ENCODE measurements at places on chromosomes 3 and 15.

- no peak for DNase-seq
Measured at GRCh38 chr3:100629421-100630127, 20.2 kb downstream of the ADGRG7 start.

- no peak for DNase-seq
Measured at GRCh38 chr3:96213393-96213792, 601.0 kb upstream of the EPHA6 start.

GRCh38 chr3:194890091-194890490, 204.4 kb downstream of the FAM43A start:
- DNase-seq, result no peak

DNA sequence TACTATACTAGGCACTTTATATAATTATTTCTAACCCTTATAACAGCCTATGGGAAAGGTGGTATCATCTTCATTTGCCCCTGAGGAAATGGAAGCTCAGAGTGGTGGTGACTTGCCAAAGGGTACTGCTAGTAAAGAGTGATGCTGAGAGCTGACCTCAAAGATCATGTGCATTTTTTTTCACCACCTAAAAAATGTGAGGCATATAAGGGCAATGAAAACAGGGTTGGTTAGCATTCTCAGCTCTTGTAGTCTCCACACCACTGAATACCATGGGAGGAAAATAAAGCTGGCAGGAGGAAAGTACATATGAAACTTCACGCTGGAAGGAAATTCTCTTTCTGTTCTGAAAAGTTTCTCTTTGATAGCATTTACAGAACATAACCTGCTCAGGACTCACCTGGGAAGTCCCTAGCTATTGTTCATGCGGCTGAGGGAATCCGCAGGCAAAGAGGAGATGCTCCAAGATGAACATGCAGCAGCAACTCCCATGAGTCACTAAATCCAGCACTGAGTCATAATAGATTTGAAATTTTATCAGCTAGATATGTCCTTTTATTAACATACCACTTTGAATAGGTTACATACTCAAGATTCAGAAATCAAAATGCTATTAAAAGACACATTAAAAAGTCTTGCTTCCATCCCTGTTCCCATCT, 17.3 kb downstream of the FAIM start:
- DNase-seq, result no peak

GRCh38 chr3:184742676-184743135, 30.8 kb upstream of the MAGEF1 start:
- no peak for DNase-seq

DNA sequence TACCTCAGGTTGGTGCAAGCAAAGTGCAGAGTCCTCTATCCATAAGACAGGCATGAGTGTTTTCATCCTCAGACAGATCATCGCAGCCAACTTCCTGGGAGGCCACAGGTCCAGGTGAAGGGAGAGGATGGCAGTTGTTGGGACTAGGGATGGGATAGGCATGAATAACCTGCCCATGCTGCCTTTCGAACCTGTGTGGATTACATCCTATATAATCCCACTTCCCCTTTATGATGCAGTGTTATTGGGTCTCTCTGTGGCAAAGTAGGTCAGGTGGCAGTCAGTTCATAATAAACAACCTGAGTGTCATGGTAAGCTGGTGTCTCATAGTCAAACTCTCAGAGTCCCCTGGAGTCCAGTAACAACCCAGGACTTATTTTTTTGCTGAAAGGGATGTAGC, 40.4 kb downstream of the CCR3 start:
- no peak for DNase-seq

DNA sequence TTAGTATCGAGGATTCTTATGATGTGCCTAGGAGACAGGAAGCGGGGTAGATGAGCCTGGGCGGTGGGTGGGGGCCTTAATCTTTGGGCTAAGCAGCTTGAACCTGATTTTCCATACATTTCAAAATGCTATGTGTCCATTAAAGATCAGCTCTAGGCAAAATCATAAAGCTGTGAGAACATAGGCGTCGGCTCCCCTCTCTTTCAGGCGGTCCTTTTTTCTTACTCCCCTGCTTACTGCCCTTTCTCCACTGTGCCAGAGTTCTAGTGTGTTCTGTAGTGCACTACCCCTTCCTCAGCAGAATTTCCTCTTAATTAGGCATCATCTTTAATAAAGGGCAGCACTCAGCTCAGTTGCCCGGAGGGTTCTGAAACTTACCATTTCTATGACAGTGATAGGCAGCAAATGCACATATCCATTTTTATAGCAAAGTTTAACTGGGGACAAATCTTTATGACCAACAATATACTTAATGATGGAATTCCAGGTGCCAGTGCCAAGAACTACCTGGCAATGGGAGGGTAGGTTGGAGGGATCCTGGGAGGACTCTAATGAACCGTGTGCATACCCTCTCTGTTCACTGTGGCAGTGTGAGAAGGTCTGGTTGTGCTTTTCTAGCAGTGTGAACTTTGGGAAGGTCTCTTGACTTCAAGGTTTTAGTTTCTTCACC, 404.5 kb upstream of the TPM1 start:
- DNase-seq, result no peak

DNA sequence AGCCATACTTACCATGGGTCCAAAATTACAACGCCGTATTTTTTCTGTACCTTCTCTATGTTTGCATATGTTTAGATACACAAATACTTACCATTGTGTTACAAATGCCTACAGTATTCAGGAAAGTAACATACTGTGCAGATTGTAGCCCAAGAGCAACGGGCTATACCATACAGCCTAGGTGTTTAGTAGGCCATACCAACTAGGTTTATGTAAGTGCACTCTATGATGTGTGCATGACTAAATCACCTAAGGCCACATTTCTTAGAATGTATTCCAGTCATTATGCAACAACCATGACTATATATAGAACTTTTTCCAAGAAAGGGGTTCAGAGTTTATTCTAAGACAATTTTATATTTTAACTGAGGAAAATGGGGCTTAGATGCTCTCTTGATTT, 411.7 kb downstream of the MAGI1 start:
- no peak for DNase-seq

- DNase-seq, result no peak
Measured at GRCh38 chr3:107263269-107264021, 113.8 kb upstream of the CCDC54 start.

GRCh38 chr3:40477666-40478065, 744 bp downstream of the ZNF619 start:
- DNase-seq, result no peak

GRCh38 chr3:151214459-151214858, 11.4 kb upstream of the GPR171 start:
- DNase-seq, result no peak

DNA sequence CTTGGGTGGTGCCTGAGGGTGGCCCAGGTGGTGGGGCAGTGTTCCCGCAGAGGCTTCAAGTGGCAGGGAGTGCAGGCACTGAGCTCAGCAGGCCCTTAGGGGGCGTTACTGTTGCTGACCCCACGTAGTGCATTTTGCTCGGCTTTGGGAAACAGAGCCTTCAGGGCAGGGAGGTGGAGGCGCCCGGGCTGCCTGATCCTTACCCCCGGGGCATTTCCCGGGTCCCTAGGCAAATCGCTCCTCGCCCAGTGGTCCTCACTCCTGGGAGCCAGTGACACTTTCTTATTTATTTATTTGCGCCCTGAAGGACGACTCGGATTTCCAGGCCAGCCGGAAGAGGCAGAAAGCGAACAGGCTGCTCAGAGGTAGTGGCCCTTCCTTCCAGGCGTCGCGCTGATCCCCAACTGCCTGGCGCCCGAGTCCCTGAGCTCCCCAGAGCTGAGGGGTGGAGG, 10.1 kb upstream of the FOXB1 start:
- no peak for DNase-seq

- no peak for DNase-seq
Measured at GRCh38 chr3:174710612-174711011, 148.5 kb upstream of the NAALADL2 start.

- DNase-seq, result no peak
Measured at GRCh38 chr15:99434506-99435112, 131.2 kb upstream of the MEF2A start.

DNA sequence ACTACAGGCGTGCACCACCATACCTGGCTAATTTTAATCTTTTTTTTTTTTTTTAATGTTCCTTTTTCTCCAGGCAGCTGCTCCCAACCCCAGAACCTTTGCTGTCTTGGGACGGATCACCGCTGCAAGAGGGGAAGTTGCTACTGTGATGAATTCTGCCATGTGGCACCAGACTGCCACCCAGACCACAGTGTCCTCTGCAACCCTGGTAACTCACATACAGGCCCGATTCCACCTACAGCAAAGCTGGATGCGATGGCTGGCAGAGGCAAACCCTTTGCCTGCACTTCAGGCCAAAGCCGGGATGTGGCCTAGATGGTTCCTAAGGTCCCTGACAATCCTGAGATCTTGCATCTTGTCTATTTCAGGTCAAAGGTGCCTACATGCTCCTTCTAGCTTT, 12.7 kb upstream of the MUC20 start:
- DNase-seq, result no peak

DNA sequence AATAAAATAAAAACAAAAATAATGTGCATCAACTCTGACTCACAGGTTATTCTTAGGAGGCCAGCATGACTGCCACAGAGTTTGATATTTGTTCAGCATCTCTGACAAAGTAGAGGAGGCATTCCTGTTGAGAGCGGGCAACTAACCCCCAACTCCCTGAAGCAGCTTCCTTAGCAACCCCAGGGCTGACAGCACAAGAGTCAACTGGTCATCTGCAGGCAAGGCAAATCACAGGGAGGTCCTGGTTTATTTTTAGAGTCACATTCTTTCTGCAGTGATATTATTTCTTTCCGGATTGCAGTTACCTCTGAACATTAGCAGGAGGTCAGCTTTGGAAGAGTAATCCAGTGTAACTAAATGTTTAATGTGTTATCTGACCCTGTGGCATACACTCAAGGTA, 273.0 kb downstream of the PLCL2 start:
- no peak for DNase-seq

DNA sequence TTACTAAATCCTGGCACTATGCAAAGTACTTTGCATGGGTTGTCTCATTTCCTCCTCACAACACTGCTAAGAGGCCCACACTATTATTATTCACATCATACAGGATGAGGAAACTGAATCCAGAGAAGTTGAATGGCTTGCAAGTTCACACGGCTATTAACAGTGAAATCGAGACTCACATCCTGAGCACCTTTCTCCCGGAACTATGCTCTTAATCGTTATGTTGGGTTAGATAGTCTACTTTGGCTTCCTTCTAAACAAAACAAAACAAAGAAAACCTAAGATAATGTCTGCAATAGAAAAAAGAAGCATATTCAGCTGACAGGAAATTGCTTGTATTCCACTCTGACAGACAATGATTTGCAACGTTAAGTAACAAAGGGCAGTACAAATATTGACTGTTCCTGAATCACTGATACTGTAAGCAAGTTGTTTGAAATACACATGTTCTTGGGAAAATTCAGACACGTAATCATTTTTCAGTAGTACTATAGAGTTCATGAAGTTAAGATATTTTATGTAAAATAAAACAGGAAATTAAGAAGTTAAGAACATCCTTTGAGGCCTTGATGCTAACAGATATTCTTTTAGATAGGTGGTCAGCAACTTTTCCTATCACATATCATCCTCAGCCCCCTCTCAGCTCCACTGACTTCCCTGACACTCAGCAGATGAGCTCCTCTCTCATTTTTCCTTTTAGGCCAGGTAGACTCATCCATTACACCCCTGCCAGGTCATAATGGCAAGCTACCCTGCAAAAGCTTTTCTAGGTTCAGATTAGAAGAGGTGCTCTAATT, 40.7 kb downstream of the C2CD4B start:
- no peak for DNase-seq

DNA sequence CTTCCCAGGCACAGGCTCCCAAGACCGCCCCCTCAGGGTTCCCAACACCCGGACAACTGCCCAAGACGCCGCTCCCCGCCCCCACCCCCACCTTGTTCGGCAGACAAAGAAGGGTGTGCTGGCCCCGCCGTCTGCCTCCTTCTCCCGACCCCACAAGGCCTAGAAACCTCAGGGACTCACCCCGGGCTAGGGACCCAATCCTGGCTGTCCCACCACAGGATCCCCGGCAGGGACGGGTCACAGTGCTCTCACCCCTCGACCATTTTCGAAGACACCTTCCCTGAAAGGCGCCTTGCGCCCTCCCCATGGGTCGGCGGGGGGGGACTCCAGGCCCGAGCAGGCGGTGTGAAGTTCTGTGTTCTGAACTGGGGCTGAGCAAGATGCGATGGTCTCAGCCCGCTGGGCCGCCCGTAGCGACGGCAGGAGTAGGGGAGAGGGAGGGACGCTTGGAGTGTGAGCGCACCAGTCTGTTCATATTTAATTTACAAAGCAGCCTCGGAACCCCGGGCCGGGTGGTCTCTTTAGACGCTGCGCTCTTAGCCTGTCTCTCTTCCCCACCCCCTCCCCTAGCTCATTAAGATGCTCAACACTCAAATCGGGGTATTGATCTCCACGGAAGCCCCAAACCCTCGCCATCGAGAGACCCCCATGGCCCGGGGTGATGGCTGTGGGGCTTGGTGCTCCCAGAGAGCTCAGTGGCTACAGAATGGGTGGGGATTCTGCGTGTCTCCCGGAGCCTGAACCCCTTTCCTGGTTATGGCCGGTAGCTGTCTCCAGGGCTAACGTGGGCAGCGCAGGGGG, 1.4 kb upstream of the ISLR2 start:
- no peak for DNase-seq

DNA sequence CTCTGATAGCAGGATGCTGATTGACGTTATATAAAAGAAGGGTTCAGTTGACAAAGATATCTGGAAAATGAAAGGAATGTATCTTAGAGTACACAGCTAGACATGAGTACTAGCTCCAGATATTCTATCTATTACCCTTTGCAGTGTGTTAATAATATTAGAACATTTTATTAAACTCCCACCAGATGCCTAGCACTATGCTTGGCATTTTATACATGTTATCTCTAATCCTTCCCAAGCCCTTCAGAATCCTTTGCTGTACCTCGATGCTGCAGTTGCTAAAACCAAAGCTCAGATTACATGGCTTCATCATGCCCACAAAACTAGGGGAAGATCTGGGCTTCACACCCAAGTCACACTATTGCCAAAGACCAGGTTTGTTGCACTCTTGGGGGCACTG, 350.1 kb upstream of the AZI2 start:
- DNase-seq, result no peak

DNA sequence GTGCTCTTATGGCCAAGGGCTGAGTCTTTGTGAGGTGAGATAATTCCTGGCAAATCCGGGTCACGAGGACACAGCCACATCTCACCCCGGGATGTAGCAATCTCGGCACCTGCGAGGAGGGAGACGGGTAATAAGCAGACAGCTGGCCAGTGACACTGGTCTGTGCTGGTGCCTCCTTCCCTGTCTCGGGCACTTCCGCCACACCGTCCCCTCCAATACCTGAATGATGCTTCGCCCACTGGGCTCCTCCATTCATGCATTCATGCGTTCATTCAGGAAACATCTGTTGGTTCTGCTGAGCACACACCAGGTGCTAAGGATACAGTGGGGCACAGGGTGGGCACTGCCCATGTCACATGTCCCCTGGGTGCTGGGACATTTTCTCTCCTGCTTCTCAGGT, 60.1 kb downstream of the ATP10A start:
- no peak for DNase-seq

GRCh38 chr3:100210772-100211135, 50.0 kb upstream of the TBC1D23 start:
- no peak for DNase-seq

- no peak for DNase-seq
Measured at GRCh38 chr3:34388830-34389229, 590.4 kb downstream of the PDCD6IP start.

GRCh38 chr3:100277255-100277800, 16.5 kb downstream of the TBC1D23 start:
- DNase-seq, result no peak

- no peak for DNase-seq
Measured at GRCh38 chr3:155805204-155805801, 775 bp downstream of the C3orf33 start.

Measured in substantia nigra (tissue), 51 donors.